GM12878 (cell line): ENCODE measurements at places on chromosomes 12 and 14. TPM values are rescaled to one million over a fixed set of nuclear protein-coding genes. Genes with fewer than 3 reads are reported as not detected.

DNA sequence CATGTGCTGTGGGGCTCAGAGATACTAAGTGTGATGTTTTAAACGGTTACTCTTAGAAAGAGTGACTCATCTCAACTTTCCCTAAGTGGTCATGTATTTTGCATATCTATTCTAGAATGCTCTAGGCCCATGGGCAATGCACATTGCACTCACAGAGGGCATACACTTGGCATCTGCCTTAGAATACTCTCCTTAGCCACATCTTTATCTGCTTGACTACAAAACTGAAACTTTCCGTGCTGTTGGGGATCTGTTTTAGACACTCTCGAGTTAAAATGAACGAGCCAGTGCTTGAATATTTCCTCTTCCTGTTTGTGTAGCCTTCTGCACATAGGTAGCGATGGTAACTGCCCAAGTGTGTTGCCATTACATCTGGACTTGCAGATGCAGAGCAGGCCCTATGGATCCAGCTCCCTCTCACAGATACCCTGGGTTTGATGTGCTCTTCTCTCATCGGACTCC lies 180.5 kb downstream of the CAND1 start:
- peak; percentile 82 for DNase-seq

DNA sequence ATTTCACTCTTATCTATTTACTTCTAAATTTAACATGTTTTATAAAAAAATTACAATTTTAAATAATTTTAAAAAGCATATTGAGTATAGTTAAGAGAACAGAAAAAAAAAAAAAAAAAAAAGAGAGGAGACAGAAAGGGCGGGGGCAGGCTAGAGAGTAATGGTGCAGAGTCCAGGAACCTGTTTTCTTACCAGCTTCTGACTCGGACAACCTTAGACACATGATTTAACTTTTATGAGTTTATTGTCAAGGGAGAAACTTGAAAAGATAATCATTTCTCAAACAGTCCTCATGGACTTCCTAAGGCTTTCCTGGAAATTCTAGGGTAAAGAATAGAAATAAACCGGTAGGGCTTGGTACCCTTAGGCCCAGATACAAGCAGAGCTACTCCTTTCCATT lies 84.3 kb downstream of the RPS6KA5 start:
- no peak for DNase-seq

LTBP2 gene
- total RNA-seq: 0.10 and 0.16 TPM in 2 replicates

DNA sequence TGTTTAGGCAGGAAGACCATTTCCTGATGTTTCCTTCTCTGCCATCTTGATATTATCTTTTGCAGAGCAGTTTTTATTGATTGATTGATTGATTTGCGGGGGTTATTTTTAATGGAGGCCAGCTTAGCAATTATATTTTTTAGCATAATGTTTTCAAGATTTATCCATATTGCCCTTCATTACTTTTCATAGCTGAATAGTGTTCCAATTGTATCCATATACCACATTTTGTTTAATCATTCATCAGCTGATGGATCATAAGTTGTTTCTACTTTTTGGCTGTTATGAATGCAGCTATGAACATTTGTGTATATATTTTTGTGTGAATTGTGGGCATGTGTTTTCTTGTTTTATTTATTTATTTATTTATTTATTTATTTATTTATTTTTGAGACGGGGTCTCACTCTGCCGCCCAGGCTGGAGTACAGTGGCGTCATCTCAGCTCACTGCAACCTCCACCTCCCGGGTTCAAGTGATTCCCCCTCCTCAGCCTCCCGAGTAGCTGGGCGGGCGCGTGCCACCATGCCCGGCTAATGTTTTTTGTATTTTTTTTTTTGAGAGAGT lies 20.9 kb upstream of the RCOR1 start:
- DNase-seq: no peak

GRCh38 chr12:32897281-32897610 lies 669 bp upstream of the PKP2 start:
- no peak for DNase-seq

DNA sequence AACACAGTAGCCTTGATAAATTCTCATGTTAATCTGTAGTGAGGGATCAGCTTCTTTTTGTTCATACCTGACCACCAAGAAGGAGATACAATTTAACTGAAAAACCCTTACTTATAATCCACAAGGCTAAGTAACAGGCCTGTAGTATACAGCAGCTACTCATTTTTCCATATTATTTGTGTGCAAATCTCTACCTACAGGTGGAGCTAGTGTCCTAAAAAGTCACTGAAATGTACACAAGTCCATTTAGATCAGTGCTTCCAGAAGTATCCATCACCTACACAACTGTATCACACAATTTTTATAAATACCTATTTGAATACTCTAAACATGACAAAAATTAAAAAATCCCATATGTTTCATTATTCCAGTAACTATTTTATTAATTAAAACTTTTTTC lies 173.2 kb downstream of the SLC35F4 start:
- no peak for DNase-seq

DNA sequence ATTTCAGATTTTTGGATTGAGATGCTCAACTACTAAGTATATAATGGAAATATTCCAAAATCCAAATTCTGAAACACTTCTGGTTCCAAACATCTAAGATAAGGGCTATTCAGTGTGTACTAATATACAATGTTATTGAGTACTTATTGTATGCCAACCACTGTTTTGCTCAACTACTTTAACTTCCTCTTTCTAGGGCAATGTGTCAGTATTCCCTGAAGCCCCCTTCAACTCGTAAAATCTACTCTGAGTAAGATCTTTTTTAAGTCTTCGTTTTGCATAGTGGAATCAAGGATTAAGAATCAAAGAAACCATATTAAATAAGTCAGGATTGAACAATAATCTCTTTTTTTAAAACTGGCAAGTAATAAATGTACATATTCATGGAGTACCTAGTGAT lies 45.5 kb downstream of the SPATA7 start:
- DNase-seq: no peak
